Endodermal cell (in vitro differentiated cells): ENCODE measurements at places on chromosomes 2 and 18. TPM values are rescaled to one million over a fixed set of nuclear protein-coding genes. Genes with fewer than 3 reads are reported as not detected.

DNA sequence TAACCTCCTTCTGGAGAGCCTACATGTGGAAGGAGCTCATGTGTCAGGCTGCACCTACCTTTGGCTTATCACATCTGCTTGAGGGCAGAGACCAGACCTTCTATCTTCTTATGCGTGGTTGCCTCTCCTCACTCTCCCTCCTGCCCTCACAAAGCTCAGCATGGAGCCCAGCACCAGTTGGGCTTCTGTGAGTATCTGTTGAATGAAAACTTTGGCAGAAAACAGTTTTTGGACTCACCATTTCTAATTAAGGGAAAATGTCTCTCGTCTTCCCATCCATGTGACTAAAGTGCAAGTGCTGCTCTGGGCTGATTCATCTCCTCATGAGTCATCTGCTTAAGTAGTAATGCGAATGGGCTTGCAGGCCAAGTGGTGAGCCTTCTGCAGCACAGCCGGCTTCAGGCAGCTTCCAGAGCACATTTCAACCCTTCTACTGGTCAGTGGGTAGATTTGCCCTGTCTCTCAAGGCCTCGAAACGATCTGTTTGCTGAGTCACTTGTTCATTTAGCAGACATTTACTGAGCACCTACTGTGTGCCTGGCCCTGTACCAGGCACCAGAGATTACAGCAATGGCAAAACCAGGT is 102.6 kb downstream of the VSNL1 start:
- no peak overlapping the region for H3K27ac ChIP-seq
- H3K36me3 ChIP-seq, result no peaks in the 10 kb centered on the region
- no peak overlapping the region for H3K4me3 ChIP-seq
- no peak for DNase-seq
- H3K27me3 ChIP-seq, result no peaks in the 10 kb centered on the region

GRCh38 chr2:27804146-27804545 is 32.6 kb downstream of the MRPL33 start:
- no peak for DNase-seq
- H3K27ac ChIP-seq, result no peak overlapping the region
- H3K4me1 ChIP-seq, result no peaks in the 10 kb centered on the region
- H3K4me3 ChIP-seq, result no peak overlapping the region
- no peaks in the 10 kb centered on the region for H3K27me3 ChIP-seq

DNA sequence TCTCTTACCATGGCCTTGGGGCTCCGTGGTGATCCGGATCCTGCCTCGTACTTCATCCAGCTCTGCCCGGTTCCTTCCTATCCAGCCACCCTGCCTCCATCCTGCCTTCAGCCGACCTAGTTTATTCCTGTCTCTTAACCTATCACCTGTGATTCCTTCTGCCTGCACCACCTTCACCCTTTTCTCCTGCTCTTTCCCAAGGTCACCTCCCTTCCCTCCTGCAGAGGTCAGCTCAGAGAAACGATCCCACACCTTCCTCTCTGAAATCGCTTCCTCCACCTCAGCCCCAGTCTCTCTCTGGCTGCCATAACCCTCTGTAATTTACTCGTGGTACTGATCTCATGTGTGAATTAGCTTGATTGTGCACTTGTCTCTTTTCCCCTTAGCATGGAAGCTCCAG is 23.5 kb upstream of the LAPTM4A start:
- peaks cover 12% of the 10 kb centered on the region for H3K4me1 ChIP-seq
- DNase-seq, result no peak
- H3K27me3 ChIP-seq, result no peaks in the 10 kb centered on the region
- no peaks in the 10 kb centered on the region for H3K36me3 ChIP-seq
- no peak overlapping the region for H3K27ac ChIP-seq
- no peak overlapping the region for H3K4me3 ChIP-seq

GRCh38 chr2:215717501-215718381 is 281.9 kb upstream of the FN1 start:
- no peak for DNase-seq
- no peak overlapping the region for H3K4me3 ChIP-seq
- H3K36me3 ChIP-seq, result no peaks in the 10 kb centered on the region
- H3K4me1 ChIP-seq, result peaks cover 2% of the 10 kb centered on the region
- H3K27ac ChIP-seq, result no peak overlapping the region

GRCh38 chr2:137893145-137893544 is 71.1 kb upstream of the HNMT start:
- peaks cover 7% of the 10 kb centered on the region for H3K4me1 ChIP-seq
- no peaks in the 10 kb centered on the region for H3K27me3 ChIP-seq
- H3K27ac ChIP-seq, result peak overlapping the region; percentile 51
- H3K36me3 ChIP-seq, result no peaks in the 10 kb centered on the region
- no peak for DNase-seq

- no peaks in the 10 kb centered on the region for H3K4me1 ChIP-seq
- H3K27me3 ChIP-seq, result no peaks in the 10 kb centered on the region
- no peak overlapping the region for H3K4me3 ChIP-seq
- no peak overlapping the region for H3K27ac ChIP-seq
- peaks cover 86% of the 10 kb centered on the region for H3K36me3 ChIP-seq
These were observed 8.6 kb downstream of the DNAJC10 start for GRCh38 chr2:182724656-182725055.

DNA sequence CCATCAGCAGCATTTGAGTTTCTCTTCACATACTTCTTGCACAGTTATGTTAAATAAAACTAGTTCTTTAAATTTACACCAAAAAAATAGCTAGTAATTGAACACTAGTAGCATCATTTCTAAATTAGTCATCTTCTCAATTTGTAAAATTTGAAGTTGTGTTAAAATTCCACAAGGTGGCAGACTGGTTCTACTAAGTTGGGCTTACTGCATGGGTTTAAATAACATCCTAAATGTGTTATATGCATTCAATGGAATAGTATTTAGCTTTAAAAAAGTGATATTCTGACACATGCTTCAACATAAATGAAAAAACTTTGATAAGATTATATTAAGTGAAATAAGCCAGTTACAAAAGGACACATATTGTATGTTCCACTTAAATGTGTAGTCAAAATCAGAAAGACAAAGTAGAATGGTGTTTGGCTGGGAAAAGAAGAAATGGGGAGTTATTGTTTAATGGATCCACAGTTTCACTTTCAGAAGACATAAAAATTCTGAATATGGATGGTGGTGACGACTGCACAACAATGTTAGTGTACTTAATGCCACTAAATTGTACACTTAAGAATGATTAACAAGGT is 28.7 kb upstream of the RPRD1A start:
- no peak for DNase-seq
- H3K27me3 ChIP-seq, result no peaks in the 10 kb centered on the region
- H3K27ac ChIP-seq, result no peak overlapping the region
- no peak overlapping the region for H3K4me3 ChIP-seq

DNA sequence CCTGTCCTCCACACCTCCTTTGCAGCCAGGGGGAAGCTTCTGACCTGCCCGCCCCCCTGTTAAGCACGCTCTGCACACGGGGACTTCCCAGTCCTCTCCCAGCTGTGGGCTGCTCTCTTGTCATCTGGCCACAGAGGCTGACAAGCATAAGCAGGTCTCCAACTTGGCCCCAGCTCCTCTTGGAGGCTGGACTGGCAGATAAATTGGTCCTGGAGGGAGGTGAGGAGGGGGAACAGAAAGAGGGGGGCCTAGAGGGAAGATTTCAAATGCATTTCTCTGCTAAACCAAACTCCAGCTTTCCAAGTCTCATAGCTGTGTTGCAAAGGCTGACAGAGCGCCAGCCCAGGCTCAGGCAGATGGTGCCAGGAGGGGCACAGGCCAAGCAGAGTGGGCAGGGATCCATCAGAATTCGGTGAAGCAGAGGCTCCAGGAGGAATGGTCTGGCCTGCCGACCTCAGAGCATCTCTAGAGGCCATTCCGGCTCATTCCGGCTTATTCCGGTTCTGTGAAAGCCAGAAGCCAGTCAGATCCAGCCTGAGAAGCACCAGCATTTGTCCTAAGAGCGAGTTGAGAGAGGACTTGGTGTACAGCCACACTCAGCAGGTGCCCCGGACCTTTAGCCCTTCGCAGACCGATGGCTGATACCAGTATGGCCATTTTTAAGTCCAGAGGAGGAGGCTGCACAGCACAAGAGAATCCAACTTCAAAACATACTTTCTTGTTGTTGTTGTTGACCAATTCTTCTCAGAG is 508.9 kb upstream of the MYT1L start:
- H3K36me3 ChIP-seq, result no peaks in the 10 kb centered on the region
- no peaks in the 10 kb centered on the region for H3K27me3 ChIP-seq
- H3K4me3 ChIP-seq, result no peak overlapping the region
- H3K4me1 ChIP-seq, result no peaks in the 10 kb centered on the region

- peaks cover 25% of the 10 kb centered on the region for H3K4me1 ChIP-seq
- H3K27me3 ChIP-seq, result no peaks in the 10 kb centered on the region
- no peaks in the 10 kb centered on the region for H3K36me3 ChIP-seq
- DNase-seq, result no peak
- peak overlapping the region; percentile 56 for H3K4me3 ChIP-seq
- no peak overlapping the region for H3K27ac ChIP-seq
These were observed 43.0 kb upstream of the FZD5 start for GRCh38 chr2:207812726-207813080.

DNA sequence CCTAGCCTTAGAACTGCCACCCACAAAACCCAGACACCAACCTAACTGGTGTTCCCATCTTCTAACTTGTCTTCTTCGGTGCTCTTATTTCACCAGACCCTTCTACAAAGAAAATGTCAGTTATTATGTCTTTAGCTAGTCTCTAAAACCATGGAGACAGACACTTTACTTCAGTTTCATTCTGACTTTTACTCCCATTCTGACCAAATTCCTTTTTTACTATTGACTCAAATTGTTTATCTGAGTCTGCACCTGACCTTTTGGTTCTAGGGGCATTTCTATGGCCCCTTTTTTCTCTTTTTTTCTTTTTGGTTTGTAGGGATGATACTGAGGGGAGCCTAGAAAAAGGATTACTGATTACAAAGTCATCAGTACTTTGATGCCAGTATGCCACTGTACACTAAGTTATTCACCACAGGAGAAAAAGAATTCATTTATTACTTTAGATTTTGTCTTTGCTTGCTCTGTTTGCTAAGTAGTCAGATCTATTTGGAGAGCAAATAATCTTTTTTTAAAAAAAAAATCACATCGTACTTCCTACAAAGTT is 6.8 kb upstream of the SLC1A4 start:
- no peaks in the 10 kb centered on the region for H3K36me3 ChIP-seq
- no peak overlapping the region for H3K4me3 ChIP-seq
- H3K4me1 ChIP-seq, result no peaks in the 10 kb centered on the region
- peaks cover 14% of the 10 kb centered on the region for H3K27me3 ChIP-seq

CERS6 gene
- total RNA-seq, result 51.8 to 53.5 TPM (median 52.0 TPM) in 3 replicates

ACTG2 gene
- 1.6 and 3.1 TPM in 2 replicates for total RNA-seq

WDR33 gene
- total RNA-seq, result 76.3 and 85.0 TPM in 2 replicates
